ENCODE measurements at places on chromosomes 11 and 22. TPM values are rescaled to one million over a fixed set of nuclear protein-coding genes. Genes with fewer than 3 reads are reported as not detected.

- DNase-seq: no peak
These were observed 312.7 kb upstream of the MTNR1B start for GRCh38 chr11:92656783-92657182.

DNA sequence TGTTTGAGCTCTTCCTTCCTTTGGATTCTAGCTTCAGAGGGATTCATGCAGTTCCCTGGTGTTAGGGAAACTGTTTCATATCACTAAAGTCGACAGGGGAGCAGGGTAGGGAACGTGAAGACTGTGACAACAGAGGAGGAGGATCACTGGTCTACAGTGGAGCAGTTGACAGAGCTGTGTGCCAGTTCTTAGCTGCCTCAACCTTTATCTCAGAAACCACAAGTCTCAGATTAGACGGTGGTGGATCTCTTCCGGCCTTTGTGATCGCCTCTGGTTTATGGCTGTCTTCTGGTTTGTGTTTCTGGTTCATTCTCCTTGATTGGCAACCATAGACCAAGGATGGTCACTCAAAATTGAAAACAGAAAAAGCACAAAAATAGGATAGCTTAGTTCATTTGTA is 538.9 kb upstream of the API5 start:
- DNase-seq: no peak

DNA sequence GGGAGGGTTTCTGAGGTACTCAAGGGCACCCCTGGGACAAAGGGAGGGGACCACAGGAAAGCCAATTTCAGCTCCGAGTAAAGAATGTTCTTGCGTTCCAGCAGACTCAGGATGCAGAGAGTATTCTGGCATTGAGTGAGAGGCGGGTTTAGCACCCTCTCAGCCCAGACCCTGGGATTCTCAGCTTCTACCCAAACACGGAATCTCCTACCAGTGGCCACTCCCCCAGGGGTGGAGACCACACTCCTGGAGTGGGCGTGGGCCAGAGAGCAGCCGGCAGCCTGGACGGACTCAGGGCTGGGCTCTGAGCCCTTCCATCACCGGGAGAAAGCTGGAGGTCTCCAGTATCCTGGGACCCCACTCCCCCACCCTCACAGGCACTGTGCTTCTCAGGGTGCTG is 26.1 kb upstream of the TTLL12 start:
- peak; percentile 32 for DNase-seq

DNA sequence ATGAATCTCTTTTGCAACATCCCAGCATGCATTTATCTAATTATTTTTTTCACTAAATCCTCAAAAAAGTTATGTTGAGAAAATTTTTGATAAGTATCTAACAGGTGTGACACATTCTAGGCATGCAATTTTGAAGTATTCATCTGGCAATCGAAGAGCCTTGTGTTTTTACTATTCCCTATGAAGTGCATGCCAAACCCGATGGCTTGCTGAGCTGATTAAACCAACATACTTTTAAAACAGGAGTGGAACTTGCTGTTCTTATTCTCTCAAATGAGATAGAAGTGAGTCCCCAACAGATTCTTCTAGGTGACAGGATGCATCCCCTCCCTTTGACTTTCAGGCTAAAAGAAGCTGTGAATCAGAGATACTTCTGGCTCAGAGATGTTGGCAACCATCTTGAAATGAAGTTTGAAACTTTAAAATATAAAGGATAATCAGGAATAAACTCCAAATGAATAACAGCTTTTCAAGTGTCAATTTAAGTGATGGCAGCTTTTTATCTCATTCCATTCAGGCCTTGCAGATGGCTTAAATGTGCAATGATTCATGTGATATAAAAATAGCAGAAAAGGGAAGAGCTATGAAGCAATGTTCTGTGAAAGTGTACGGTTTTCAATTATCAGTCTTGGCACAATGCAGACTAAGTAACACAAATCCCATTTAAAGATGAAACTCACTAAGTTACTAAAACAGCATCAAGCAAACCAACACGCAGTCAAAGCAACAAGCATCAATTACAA is 67.7 kb downstream of the APOL5 start:
- no peak for DNase-seq

The GATD1 gene
- total RNA-seq: 91.5 TPM

The GLYAT gene
- total RNA-seq: not detected

The MPEG1 gene
- total RNA-seq: not detected

The VPS11 gene
- total RNA-seq: 47.7 TPM

The SLN gene
- total RNA-seq: not detected

Data from Caco-2 (cell line).